ENCODE measurements at places on chromosomes 3 and 15.

DNA sequence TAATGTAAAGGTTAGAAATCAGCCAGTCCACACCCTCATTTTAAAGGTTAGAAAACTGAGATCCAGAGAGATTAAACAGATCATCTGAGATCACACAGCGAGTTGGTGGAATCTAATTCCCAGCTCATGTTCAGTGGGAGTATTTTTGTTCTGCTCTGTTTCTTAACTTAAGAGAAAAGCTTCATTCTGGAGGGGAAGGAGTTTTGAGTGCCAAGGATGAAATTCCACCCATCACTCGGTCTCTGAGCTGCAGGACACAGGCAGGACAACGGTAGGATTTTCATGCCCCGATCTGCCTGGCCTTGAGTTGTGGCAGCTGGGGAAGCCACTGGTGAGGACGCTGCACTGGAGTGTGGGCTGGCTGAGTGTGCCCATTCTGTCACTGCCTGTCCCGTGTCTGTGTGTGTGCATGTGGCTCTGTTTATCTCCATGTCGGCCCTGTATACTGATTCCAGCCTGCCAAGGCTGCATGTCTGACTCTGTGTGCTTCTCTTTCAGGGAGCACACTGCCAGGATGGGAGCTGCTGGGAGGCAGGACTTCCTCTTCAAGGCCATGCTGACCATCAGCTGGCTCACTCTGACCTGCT is 94.3 kb downstream of the CEMIP start:
- H3K27me3 ChIP-seq: no peaks in the 10 kb centered on the region
- H3K4me3 ChIP-seq: no peak overlapping the region
- no peaks in the 10 kb centered on the region for H3K4me1 ChIP-seq
- DNase-seq: no peak
- H3K27ac ChIP-seq: no peak overlapping the region
- H3K36me3 ChIP-seq: no peaks in the 10 kb centered on the region

GRCh38 chr15:66840615-66841390 is 138.8 kb downstream of the SMAD6 start:
- no peak for DNase-seq
- no peaks in the 10 kb centered on the region for H3K27me3 ChIP-seq
- H3K27ac ChIP-seq: peak overlapping the region; percentile 87

DNA sequence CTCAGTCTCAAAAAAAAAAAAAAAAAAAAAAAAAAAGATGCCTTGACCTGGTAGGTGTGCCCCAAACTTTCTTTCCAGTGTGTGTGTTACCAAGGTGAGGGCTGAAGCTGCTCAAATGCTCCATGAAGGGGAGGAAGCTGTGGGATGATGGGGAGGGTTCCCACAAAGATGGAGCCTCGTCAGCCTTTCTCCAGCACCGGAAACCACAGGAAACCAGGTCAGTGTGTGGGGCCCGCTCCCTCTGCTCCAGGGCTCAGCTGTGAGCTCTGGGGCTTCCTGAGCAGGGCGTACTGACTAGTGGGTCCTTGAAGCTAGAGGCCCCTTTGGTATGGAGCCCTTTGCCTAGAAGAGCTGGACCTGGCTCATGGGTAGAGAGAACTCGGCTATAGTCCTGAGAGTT is 681 bp upstream of the IL17RE start:
- no peaks in the 10 kb centered on the region for H3K27me3 ChIP-seq
- no peak for DNase-seq
- H3K27ac ChIP-seq: peak overlapping the region; percentile 91
- no peak overlapping the region for H3K4me3 ChIP-seq
- H3K36me3 ChIP-seq: no peaks in the 10 kb centered on the region

- H3K4me1 ChIP-seq: peaks cover 9% of the 10 kb centered on the region
- DNase-seq: no peak
- H3K27me3 ChIP-seq: peaks cover 9% of the 10 kb centered on the region
These were observed 7.1 kb downstream of the SPTBN5 start for GRCh38 chr15:41886741-41887140.

DNA sequence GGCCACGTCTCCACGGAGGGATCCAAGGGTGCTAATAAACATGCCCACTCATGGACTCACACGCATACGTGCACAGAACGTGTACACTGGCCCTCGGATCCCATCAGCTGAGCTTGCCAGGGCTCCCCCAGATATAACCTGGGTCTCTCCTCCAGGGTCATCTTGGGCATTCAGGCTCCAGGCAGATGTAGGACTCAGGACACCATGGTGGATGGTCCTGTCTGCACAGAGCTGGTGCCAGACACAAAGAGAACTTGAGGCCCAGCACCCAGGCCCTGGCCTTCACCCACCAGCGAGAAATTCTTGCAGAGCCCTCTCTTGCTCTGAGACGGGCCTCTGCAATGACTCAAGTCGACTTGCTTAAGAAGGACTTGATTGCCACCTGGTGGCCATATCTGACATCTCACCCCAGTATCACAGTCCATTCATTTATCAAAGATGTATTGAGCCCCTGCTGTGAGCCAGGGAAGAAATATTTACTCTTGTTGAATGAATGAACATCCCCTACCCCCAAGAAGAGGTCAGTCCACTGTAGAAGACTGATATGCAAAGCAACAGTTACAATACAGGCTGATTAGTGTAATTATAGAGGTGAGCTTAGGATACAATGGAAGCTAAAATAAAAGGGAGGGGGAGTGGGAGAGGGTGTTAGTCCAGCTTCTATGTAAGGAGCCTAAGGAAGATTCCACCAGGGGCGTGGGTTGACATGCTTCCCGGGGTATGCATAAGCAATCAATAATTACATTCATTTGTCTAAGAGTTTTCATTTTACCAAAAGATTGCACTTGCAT is 34.2 kb upstream of the VPS8 start:
- no peaks in the 10 kb centered on the region for H3K4me1 ChIP-seq
- DNase-seq: peak; percentile 94
- no peaks in the 10 kb centered on the region for H3K27me3 ChIP-seq
- H3K27ac ChIP-seq: no peak overlapping the region
- H3K36me3 ChIP-seq: no peaks in the 10 kb centered on the region

GRCh38 chr3:174438501-174439145 is 420.5 kb upstream of the NAALADL2 start:
- H3K27ac ChIP-seq: peak overlapping the region; percentile 100
- no peaks in the 10 kb centered on the region for H3K36me3 ChIP-seq
- no peak for DNase-seq

DNA sequence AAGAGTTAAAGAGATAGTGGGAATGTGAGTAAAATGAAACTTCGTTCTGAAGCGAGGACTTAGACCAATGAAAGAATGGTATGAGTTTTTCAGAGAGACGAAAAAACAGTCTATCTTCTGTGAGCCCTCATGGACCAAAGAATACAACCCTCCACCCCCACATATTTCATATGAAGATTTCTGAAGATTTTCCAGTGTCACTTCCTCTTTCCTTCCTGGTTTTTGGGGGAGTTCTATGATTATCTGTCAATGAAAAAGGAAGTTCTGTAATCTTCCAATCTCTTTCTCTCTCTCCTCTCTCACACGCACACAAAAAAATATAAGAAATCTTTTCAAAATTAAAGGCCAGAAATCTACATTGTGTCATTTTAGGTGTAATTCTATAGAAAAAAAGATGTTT is 27.7 kb downstream of the CMSS1 start:
- H3K4me1 ChIP-seq: peaks cover 28% of the 10 kb centered on the region
- no peak overlapping the region for H3K4me3 ChIP-seq
- peak overlapping the region; percentile 85 for H3K27ac ChIP-seq
- H3K36me3 ChIP-seq: no peaks in the 10 kb centered on the region
- DNase-seq: no peak
- no peaks in the 10 kb centered on the region for H3K27me3 ChIP-seq

- H3K36me3 ChIP-seq: no peaks in the 10 kb centered on the region
- no peak overlapping the region for H3K4me3 ChIP-seq
- H3K27me3 ChIP-seq: no peaks in the 10 kb centered on the region
- no peaks in the 10 kb centered on the region for H3K4me1 ChIP-seq
- H3K27ac ChIP-seq: no peak overlapping the region
These were observed 40.5 kb upstream of the SEC13 start for GRCh38 chr3:10361375-10361774.

GRCh38 chr3:32437896-32438295 is 46.2 kb downstream of the CMTM7 start:
- H3K36me3 ChIP-seq: no peaks in the 10 kb centered on the region
- H3K4me3 ChIP-seq: no peak overlapping the region
- no peaks in the 10 kb centered on the region for H3K4me1 ChIP-seq
- no peak for DNase-seq
- H3K27me3 ChIP-seq: no peaks in the 10 kb centered on the region
- H3K27ac ChIP-seq: no peak overlapping the region

DNA sequence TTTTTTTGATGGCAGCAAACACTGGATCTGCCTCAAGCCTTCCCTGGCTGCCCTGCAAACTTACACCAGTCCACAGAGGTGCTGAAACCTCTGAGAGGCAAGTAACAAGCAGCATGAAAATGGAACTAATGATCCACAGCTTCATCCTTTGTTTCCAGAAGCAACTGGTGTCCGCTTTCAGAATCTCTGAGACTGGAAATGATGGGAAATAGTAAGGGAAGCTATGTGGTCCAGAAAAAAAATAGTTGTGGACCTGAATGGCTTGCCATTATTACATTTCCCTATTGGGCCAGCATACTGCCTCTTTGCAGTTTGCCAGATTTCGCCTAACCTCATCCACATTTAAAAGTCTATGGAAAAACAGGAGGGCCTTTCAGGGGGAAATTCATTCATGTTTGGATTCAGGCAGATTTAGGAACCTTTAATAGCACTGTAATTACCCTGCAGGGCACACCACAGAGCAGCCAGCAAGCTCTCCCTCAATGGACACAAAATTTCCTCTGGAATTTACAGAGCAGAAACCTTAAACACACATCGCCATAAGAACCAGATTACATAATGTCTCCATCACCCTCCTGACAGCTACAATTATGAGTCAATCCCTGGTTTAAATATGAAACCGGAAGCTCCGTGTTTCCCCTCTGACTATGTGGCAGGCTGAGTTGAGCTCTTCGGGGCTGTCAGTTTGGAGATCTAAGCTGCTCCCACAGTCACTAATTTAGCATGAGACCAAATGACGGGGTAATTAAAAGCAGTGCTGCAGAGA is 134.4 kb downstream of the TMCO5A start:
- H3K4me1 ChIP-seq: peaks cover 34% of the 10 kb centered on the region
- peak overlapping the region; percentile 84 for H3K27ac ChIP-seq
- no peaks in the 10 kb centered on the region for H3K36me3 ChIP-seq
- no peaks in the 10 kb centered on the region for H3K27me3 ChIP-seq

DNA sequence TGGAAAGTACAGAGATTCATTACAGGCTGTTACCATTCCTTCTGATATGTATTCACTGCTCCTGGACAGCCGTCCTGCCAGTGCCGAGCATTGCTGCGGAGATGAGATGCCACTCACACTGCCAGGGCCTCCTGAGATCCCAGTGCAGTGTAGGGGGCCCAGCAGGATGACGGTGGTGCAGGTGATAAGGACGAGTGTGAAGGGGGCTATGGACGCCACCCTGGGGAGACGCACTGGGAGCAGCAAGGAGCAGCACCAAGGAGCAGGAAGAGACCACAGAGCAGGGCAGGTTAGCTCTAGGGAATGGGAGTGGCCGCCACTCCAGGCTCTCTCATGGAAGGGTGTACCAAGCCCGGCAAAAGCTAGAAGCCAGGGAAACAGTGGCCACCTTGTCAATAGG is 4.0 kb upstream of the KLF15 start:
- H3K4me3 ChIP-seq: no peak overlapping the region
- peak; percentile 1 for DNase-seq
- peaks cover 47% of the 10 kb centered on the region for H3K27me3 ChIP-seq
- no peaks in the 10 kb centered on the region for H3K36me3 ChIP-seq

GRCh38 chr3:124014366-124014942 is 22.5 kb upstream of the ROPN1 start:
- no peak overlapping the region for H3K27ac ChIP-seq
- no peaks in the 10 kb centered on the region for H3K4me1 ChIP-seq
- no peak overlapping the region for H3K4me3 ChIP-seq
- DNase-seq: no peak
- H3K27me3 ChIP-seq: no peaks in the 10 kb centered on the region

DNA sequence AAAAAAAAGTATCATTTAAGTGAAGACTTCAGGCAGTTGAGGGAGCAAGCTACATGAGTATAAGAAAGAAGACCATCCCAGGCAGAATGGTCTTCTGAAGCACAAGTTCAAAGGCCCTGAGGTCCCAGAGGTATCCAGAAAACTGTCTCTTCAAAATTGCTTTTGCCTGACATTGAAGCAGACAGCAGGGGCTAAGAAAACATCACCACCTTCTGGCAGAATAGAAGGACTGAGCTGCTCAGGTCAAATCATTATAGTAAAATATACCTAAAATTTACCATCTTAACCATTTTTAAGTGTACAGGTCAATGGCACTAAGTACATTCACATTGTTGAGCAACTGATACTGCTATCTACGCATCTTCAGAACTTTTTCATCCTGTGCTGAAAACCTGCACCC is 16.4 kb downstream of the GPR160 start:
- H3K27me3 ChIP-seq: no peaks in the 10 kb centered on the region
- no peak for DNase-seq
- no peak overlapping the region for H3K27ac ChIP-seq
- peaks cover under 1% of the 10 kb centered on the region for H3K4me1 ChIP-seq

DNA sequence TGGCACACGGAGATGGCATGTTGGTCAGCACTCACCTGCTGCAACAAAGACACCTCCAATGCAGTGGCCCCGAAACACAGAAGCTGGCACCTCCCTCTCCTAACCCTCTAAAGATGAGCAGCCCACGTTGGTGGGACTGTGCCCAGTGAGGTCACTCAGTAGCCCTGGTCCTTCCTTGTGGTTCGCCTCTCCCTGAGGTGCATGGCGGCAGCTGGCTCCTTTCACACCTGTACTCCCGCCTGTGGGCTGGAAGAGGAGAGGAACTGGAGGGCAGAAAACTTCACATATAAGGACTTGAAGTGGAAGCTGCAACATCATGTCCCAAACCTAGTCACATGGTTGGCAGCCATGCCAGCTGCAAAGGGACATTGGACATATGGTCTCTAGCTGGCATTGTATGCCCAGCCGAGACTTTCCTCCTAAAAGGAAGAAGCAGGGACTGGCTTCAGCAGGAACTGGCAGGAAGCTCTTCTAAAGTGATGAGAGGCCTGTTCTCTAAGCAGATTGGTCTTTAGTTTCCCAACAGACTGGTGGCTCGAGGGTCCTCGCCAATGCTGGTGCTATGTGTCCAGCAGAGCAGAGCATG is 10.8 kb upstream of the C3orf22 start:
- DNase-seq: no peak
- H3K4me1 ChIP-seq: no peaks in the 10 kb centered on the region
- H3K27me3 ChIP-seq: peaks cover 5% of the 10 kb centered on the region
- no peaks in the 10 kb centered on the region for H3K36me3 ChIP-seq
- no peak overlapping the region for H3K27ac ChIP-seq
- no peak overlapping the region for H3K4me3 ChIP-seq

GRCh38 chr3:195212033-195212748 is 58.8 kb downstream of the XXYLT1 start:
- H3K27me3 ChIP-seq: no peaks in the 10 kb centered on the region
- no peak for DNase-seq
- H3K4me1 ChIP-seq: peaks cover 20% of the 10 kb centered on the region
- no peaks in the 10 kb centered on the region for H3K36me3 ChIP-seq
- no peak overlapping the region for H3K4me3 ChIP-seq

DNA sequence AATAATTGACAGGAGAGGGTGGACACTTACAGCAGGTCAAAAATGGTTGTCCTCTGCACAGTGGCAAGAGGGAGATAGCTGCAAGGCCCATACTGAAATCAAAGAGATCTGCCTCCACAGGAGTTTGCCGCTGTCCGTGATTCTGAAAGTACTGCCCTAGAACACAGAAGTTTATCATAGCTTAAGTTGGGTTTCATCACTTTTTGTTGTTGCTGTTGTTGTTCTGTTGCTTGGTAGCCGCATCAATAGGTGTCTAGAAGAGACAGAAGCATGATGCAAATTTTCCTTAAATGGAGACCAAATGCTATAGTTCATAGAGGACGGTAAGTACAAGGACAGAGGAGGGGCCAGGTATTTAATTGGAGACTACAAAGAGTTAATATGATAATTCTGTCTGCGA is 120.0 kb upstream of the MRPL3 start:
- no peak for DNase-seq
- H3K27me3 ChIP-seq: no peaks in the 10 kb centered on the region
- no peak overlapping the region for H3K27ac ChIP-seq
- no peaks in the 10 kb centered on the region for H3K36me3 ChIP-seq
- no peaks in the 10 kb centered on the region for H3K4me1 ChIP-seq
- no peak overlapping the region for H3K4me3 ChIP-seq

Measured in transverse colon (tissue), 4 donors.